ENCODE measurements at places on chromosomes 5 and 9.

- DNase-seq = no peak
Observed at GRCh38 chr5:33272288-33272687, 168.5 kb upstream of the TARS1 start.

DNA sequence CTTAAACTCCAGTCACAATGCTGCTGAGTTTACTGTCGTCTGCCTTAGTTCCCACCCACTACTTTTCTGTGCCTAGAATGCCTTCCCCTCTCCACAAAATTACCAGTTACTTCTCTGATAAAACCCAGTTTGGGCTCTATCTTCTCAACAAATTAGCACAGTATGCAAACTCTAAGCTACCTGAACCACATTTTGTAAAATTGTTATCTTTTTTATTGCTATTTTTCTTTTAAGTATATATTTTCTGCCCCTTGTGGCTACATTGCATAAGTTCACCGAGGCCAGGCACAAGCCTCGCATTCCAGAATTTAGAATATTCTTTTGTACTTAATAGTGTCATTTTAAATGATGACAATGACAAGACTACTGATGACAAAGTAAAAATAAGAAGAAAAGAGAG, 60.0 kb downstream of the POU5F2 start:
- no peak for DNase-seq

GRCh38 chr5:56179442-56179841, 53.7 kb downstream of the ANKRD55 start:
- no peak for DNase-seq

DNA sequence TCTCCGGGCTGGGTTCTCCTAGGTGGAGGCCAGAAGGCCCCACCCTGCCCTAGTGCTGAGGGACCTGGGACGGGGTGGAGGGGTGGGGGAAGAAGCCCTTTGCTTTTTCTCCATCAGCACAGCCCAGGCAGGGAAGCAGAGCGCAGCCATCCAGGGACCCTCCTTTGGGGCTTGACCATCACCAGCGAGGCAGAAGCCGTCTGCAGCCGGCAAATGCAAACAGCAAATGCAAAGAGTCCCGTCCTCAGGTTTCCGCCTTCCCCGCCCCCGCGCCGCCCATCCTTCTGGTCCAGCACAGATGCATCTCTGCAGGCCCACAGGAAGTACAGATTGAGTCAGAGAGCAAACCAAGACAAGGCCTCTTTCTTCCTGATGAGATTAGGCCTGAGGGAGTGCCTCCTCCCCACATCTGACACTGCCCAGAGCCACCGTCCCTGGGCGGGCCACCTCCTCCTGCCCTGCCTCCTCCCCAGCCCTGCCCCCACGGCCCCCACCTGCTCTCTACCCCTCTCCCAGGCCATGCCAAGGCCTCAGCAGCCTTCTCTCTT, 23.4 kb downstream of the CORO2A start:
- DNase-seq = no peak

GRCh38 chr9:108543251-108543778, 312.5 kb downstream of the ACTL7B start:
- no peak for DNase-seq

DNA sequence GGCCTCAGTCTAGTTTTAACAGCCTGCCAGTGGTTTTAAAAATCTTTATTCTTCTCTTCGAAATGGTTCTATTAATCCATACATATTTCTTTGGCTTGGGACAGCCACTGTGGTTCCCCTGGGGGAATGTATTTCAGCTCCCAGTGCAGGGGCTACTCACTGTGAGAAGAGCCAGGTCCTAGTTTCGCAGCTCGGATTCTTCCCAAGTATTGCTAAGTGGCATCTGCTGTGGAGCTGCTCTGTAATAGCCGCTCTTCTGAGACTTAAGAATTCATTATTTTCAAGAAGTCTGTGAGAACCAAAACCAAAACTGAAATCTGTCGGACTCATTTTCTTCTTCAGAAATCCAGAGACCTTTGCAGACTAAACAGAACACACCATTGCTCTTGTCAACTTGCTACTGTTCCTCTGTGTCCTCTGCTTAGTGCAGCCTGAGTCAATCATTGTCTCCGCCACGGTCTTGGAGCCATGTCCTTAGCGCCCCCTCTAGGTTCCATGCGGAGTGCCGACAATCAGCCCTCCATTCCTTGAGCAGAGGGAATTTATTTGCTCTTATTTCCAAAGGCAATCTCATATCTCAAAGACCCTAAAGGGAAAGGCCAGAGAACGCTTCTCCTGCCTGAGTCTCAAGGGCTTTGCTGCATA, 478.2 kb downstream of the SPATA31D1 start:
- DNase-seq = no peak

DNA sequence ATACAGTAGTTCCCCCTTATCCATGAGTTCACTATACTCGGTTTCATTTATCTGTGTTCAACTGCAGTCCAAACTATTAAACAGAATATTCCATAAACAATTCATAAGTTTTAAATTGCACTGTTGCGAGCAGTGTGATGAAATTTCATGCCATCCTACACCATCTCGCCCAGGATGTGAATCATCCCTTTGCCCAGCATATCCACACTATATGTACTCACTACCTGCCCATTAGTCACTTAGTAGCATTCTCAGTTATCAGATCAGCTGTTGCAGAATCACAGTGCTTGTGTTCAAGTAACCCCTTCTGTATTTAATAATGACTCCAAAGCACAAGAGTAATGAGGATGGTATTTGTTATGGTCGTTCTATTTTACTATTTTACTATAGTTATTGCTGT, 51.5 kb downstream of the SHOC1 start:
- DNase-seq = no peak

GRCh38 chr5:168975331-168975730, 325.6 kb downstream of the SLIT3 start:
- no peak for DNase-seq

DNA sequence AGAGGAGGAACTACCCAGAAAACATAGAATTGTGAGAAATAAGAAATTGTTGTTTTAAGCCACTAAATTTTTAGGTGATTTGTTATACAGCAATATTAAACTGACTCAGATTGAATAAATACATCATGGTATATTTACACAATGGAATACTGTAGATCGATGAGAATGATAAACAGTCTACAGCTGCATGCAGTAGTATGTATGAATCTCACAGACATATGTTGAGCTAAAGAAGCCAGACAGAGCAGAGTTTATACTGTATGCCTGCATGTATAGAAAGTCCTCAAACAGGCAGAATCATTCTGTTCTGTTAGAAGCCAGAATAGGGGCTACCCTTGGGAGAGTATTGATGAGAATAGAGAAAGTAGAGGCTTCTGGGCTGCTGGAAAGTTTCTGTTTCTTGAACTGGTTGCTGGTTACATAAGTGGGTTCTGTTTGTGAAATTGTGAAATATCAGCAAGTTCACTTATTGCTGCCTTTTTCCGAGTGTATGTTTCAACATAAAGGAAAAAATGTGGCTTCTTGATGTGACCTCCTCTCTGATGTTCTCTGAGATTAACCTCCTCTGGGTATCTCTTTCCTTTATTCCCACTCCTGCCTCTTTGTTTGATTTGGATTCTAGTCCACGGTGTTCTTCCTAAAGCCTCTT, 9.6 kb downstream of the KIAA1958 start:
- DNase-seq = no peak

- no peak for DNase-seq
Observed at GRCh38 chr9:84590706-84591105, 78.8 kb upstream of the NTRK2 start.

- no peak for DNase-seq
Observed at GRCh38 chr9:35520364-35520710, 30.4 kb downstream of the RUSC2 start.

DNA sequence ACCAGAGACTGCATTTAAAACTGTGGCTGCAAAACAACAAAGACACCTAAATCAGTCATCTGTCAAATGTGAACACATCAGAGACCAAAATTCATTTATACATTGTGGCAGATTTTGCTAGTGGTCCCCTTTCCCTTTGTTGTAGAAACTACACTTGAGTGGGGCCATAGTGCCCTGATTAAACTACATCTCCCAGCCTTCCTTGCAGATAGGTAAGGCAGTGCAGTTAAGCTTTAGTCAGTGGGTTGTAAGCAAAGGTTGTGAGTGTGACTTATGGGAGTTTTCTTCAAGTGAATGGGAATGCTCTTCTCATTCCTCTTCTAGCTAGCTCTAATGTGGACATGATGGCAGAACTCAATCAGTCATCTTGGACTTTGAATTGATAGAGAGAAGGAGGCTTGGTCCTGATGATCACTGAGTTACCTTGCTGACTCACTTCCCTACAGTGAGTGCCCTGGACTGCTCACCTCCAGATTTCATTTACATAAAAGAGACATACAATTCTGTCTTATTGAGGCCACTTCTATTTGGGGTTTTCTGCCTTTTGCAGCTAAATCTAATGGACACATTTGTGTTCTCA, 35.2 kb upstream of the SPARC start:
- no peak for DNase-seq

DNA sequence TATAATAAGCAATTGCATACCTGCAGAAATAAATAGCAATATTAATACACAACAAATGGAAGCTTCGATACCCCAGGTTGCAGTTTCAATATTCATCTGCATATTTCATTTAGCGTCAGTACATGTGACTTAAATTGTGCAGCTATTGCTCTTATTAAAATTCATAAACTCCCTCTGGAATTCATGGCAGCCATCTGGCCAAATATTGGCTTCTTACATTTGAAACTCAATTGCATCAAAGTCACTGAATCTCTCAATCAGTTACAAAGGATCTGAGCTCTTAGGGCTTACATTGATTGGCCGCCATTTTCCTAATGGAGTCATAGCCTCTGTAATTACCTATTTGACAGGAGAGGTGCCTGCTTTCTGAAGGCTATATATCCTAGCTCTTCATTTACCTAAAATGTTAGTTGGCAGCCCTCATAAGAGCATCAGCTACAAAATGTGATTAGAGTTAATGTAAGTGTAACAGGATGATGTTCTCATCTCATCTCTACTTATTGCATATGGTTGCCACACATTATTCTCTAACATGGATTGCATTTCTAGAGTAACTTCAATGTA, 453.5 kb downstream of the CAAP1 start:
- DNase-seq = no peak

DNA sequence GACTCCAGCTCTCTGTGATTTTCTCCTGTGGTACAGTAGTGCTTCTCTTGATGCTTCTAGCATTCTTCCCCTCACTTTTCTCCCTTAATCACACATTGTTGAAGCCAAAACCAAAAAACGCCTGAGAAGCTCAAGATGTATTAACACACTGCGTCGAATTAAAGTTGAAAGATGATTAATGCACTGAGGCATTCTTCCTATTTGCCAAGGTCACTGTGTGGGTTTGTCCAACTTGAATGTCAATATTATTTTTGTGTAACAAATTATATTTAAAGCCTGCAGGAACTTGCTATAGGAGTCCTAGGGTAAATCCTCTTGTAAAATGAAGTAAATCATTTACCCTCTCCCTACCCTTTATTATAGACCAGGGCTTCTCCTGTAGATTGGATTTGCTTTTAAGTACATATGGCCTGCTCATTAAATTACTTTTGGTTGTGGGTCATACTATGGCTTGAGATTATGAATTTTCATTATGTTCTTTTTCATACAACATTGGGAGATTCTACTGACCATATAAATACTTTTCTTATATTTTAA, 68.1 kb downstream of the GDA start:
- DNase-seq = no peak

- DNase-seq = no peak
Observed at GRCh38 chr5:86749841-86750240, 132.1 kb downstream of the COX7C start.

Data from stimulated activated CD4-positive, alpha-beta T cell treated with anti-CD3 and anti-CD28 coated beads, Interleukin-1b, Interleukin-23, amount 100 ng/mL, for 1 hour (primary cell).